ENCODE measurements at places on chromosomes 2 and 18.

DNA sequence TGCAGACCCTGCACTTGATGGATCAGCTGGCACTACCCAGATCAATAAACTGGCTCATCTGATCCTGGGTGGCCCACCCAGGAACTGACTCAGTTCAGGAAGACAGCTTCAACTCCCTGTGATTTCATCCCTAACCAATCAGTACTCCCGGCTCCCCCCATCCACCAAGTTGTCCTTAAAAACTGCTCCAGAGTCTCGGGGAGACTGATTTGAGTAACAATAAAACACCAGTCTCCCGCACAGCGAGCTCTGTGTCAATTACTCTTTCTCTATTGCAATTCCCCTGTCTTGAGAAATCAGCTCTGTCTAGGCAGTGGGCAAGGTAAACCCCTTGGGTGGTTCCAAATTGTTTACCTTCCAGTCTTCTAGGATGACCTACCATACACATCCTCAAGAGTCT lies 263.3 kb upstream of the STON1 start:
- no peak for DNase-seq

- no peak for DNase-seq
Measured at GRCh38 chr2:161710131-161710915, 86.1 kb downstream of the SLC4A10 start.

GRCh38 chr2:155708071-155708470 lies 624.5 kb downstream of the NR4A2 start:
- no peak for DNase-seq

DNA sequence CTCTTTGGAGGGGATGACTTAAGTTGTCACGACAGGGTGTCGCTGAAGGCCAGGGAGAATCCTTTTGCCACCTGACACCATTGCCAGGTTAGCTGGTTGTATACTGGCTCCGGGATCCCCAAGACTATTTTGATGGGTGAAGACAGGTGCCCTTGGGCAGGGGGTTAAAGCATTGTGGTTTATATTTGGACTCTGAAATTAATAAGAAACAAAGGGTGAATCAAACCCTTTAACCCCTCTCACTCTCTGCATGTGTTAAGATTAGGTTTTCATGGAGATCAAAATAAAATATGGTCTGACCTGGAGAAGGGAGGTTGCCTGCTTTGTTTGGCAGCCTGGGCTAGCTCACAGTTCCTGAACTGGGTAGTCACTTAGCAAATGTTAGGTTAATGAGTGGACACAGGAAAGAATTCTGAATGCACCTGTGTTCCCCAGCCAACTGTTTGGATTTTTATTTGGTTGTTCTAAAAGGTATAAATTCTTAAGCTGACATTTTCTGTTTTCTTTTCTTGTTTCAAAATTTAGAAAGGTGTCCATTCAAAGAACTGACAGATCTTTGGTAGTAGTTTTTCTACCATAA lies 301.7 kb downstream of the KCNS3 start:
- no peak for DNase-seq

DNA sequence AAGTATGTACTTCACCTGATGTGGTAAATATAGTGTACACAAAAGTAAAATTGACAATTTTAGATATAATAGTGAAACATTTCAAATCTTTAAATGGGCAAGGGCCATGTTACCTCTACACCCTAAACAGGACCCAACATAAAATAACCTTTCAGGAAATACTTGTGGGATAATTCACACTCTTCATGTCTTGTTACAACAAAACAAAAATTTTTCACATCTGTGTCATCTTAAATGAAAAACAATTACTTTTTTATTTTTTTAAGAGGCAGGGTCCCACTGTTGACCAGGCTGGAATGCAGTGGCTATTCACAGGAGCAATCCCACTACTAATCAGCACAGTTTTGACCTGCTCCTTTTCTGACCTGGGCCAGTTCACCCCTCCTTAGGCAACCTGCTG lies 42.1 kb downstream of the SRBD1 start:
- no peak for DNase-seq

- DNase-seq, result no peak
Measured at GRCh38 chr2:129752176-129752575, 227.3 kb upstream of the RAB6C start.

DNA sequence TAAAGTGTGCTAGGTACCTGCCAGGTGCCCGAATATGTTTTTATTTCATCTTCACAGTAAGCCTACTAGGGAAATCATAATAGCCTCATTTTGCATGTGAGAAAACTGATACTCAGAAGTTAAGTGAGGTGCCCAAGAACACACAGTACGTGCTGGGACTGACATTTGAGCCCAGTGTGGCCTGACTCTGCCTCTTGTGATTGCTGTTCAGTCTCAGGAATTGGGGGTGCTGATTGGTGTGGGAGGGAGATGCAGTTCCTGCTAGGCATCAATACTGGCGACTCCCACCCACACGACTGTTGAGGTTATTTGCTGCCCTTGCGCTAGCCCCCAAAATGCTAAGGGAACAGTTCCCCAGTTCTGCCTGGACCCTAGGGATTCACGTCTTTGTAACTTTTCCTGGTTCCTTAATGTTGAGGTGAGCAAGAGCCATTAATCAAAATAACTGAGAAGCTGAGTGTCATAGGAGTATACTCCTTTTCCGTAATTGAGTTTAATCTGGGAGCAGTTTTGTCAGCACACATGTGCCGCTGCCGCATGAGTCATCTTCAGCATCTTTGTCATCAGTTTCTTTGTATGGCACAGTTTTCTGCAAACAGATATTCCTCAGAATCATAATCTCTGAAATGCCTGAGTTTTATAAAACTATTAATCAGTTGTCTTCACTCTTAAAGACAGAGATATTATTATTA lies 120.7 kb downstream of the NCK2 start:
- DNase-seq, result no peak

GRCh38 chr18:3449512-3450011 lies 410 bp upstream of the TGIF1 start:
- peak; percentile 67 for DNase-seq

DNA sequence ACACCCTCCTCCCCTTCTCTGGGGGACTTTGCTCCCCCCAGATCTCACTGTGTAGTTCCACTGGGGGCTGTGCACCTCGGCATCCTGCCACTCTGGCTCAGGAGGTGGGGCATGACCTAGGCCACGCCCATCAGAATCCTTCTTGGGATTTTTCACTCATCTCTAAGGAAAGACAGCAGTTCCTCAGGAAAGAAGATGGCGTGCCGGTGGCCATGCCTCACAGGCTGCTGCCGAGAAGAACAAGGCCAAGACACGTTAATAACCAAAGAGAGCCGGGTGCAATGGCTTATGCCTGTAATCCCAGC lies 3.2 kb downstream of the NMUR1 start:
- DNase-seq, result no peak

GRCh38 chr2:1037066-1037465 lies 86.4 kb downstream of the SNTG2 start:
- no peak for DNase-seq

DNA sequence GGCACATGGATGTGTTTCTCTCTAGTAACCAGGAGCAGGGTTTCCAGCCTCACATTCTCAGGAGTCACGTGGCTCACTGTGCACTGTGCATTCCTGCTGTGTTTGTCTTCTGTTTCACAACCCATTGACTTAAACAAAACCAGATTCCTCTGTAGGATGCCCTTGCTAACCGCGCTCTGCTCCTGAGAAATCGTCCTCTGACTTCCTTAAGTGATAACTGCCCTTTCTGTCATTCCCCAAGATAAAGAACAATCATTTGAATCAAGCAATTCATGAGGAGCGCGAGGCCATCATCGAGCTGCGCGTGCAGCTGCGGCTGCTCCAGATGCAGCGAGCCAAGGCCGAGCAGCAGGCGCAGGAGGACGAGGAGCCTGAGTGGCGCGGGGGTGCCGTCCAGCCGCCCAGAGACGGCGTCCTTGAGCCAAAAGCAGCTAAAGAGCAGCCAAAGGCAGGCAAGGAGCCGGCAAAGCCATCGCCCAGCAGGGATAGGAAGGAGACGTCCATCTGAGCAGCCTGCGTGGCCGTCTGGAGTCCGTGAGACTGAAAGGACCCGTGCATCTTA lies 60.2 kb downstream of the RALBP1 start:
- DNase-seq, result no peak

DNA sequence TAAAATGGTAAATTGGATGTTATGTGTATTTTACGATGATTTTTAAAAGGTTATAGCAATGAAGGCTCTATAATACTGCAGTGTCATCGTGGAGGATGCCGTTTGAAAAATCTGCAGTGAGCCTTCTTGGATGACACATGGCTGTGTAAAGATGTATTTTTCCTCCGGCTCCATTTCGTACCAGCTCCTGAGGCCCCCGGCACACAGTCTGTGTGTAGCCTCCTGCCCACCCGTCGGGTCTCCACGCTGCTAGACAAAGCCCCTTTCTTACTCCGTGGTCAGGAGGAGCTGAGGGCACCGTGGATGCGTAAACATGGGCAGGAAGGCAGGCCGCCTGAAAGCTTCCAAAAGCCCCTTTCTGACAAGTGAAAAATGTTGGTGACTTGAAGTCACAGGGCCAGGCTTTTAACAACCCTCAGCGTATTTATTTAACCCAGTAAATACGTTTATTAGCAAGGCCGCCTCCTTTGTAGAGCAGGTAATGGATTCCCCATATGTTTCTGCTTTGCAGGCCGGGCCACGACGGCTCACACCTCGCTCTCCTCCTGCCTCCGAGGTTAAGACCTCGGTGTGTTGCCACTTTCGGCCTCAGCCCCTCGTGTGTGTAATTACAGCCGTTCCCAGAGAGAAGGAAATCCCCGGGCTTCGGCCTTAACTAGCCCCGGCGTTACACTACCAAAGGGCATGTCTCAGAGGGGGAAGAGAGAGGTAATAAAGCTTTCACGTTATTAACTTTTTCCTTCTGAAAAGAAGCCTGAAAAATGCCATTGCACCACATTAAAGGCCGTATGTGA lies 72.8 kb downstream of the DDX1 start:
- DNase-seq, result no peak

DNA sequence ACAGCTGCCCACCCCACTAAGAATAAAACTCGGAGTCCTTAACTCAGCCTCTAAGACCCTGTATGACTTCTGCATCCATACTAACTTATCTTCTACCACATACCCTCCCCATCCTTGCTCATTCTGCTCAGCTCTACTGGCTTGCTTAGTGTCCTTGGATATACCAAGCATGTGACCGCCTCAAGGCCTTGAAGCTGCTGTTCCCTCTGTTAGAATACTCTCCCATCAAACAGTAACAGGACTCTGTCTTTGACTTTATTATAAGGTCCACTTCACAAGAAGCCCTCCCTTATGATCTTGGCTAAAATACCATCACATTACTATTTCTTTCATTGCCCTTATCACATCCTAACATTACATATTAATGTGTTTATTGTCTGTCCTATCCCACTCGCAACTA lies 117.3 kb downstream of the DYM start:
- DNase-seq, result no peak

DNA sequence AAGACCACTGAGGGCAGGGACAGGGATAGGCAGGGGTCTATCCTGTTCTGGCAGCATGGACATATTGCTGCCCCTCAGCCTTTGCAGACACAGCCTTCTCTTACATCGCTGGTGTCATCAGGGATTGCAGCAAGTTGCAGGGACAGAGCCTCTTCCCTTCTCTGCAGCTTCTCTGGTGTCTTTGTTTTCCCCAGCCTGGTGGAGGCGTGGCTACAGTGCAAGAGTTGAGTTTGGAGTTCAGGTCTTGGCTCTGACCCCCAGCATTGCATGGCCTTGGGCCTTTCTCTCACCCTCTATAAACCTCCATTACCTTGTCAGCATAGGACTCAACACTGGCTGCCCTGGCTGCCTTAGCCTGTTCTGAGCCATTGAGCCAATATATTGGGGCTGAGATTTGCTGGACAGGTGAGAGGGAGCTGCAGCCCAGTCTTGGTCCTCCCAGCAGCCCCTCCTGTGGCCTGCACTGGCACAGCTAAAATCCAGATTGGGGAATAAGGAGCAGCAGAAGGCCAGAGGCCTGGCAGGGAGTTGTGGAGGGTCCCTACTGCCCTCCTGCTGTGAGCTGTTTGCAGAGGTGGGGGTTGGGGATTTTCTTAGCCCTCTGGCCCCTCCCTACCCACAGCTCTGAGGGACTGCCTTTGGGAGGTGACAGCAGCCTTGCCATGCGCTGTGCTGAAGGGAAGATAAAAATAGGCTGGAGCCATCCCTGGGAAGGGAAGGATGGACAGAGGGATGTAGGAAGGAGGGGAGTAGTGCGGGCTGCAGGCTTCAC lies 22.8 kb downstream of the EHD3 start:
- DNase-seq, result no peak

- DNase-seq, result no peak
Measured at GRCh38 chr2:43171789-43172188, 54.6 kb downstream of the ZFP36L2 start.

DNA sequence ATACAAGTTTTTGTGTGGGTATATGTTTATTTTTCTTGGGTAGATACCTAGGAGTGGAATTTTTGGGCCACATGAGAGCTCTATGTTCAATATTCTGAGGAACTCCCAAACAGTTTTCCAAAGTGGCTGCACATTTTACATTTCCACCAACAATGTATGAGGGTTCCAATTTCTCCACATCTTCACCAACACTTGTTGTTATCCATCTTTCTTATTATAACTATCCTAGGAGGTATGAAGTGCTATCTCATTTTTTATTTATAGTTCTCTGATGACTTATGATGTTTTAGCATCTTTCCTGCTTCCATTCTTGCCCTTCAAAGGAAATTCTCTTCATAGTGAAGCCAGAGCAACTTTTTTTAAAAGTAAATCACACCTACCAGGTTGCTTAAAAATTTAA lies 8.7 kb downstream of the PGAP1 start:
- no peak for DNase-seq

DNA sequence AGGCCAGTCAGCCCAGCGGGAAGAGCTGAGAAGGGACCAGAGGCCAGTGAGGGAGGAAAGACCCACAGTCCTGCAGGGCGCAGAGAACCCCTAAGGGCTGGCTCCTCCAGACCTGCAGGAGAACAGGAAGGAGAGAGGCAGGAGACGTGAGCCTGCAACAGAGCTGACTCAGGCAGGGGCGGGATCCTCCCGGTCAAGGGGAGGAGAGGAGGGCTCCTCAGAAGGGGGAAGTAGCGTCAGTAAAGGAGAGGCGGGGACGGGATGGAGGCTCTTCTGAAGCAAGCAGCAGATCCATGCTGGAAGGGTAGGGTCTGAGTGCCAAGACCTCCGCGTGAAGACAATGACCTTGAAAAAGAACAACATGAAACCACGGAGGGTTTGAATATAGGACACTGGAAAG lies 50.8 kb downstream of the TRABD2A start:
- DNase-seq, result no peak

GRCh38 chr2:84840306-84840705 lies 40.6 kb downstream of the TRABD2A start:
- DNase-seq, result no peak

Data from activated T-helper 1 cell treated with Interleukin-2 at 50 U/mL for 16 hours (primary cell).